Activated naive CD8-positive, alpha-beta T cell treated with anti-CD3 and anti-CD28 coated beads, Interleukin-2, amount 50 U/mL, for 24 hours (primary cell): ENCODE measurements at places on chromosomes 3 and 15.
A peak's percentile ranks its signal among the peaks of the same experiment; 100 is the strongest.

GRCh38 chr3:49079270-49079669 is 14.6 kb downstream of the QRICH1 start:
- DNase-seq: no peak

GRCh38 chr15:37929238-37929637 is 5.2 kb upstream of the TMCO5A start:
- DNase-seq: no peak

DNA sequence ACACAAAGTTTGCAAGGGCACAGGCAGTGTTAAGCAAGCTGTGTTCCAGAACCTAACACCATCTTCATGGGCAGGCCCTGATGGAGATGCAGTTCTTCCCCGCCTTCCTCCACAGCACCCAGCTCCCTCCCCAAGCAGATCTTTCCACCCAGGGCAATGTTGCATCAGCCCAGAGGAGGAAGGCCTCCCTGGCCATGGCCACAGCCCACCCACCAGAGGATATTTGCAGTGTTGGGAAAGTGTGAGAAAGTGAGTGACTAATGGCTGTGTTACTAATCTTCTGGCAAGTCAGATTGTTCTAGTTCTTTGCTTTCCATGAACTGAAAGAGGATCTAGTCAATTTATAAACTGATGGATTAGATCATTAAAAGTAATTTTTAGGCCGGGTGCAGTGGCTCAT is 42.0 kb upstream of the ATP10A start:
- DNase-seq: peak; percentile 55

DNA sequence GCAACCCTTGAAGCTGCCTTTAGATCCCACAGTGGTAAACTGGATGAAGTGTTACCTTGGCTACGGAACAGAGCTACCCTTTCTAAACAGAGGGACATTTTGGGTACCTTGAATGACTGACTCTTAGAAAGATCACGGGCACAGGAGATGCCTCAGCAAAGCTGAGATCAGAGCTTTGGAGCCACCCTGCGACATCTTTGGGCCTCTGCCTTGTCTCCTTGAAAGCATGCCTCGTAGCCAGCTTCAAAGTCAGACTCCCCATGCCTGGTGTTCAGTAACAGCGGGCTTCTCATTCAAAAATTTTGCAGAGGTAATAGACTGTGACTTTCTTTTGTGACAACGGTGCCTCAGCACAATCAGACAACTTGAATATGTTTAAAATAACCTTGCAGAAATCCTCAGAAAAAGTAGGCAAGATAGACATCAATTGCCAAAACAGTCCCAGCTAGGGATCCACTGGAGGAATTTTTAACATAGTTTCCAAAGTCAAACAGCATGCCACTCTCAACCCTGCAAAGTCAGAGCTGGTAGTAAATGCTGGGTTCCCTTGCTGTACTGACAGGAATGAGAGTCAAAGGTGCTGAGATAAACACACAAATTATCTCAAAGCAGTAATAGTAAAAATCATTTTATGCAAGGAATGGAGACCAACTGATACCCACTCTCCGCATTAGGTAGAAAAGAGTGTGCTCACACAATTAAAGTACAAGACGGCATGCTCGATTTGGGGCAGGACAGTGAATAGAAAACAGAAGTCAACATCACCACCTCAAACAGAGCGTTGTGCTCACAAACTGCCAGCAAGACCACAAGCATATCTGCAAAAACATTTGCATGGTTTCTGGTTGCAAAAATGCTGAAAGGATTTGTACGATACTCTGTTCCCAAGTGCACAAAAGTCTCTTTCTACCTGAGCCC is 82.1 kb downstream of the MYO1E start:
- no peak for DNase-seq

DNA sequence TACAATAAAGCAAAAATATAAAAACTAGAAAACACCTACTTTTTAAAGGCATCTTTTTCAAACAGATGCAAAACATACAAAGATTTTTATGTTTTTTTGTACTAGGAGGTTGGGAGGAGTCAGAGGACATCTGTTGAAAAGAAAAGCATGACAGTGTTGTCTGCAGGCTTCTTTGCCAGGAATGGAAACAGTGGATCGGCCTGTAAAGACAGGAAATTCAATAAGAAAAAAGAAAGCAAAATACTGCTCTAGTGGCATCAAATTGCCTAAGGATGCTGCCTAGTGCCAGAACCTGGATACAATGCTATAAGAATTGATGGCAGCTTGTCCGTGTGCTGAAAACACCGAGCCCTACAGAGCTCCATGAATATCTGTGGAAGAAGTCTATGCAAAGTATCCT is 69.9 kb downstream of the TBC1D5 start:
- DNase-seq: no peak

- no peak for DNase-seq
Measured at GRCh38 chr15:31278061-31278445, 48.6 kb upstream of the KLF13 start.

DNA sequence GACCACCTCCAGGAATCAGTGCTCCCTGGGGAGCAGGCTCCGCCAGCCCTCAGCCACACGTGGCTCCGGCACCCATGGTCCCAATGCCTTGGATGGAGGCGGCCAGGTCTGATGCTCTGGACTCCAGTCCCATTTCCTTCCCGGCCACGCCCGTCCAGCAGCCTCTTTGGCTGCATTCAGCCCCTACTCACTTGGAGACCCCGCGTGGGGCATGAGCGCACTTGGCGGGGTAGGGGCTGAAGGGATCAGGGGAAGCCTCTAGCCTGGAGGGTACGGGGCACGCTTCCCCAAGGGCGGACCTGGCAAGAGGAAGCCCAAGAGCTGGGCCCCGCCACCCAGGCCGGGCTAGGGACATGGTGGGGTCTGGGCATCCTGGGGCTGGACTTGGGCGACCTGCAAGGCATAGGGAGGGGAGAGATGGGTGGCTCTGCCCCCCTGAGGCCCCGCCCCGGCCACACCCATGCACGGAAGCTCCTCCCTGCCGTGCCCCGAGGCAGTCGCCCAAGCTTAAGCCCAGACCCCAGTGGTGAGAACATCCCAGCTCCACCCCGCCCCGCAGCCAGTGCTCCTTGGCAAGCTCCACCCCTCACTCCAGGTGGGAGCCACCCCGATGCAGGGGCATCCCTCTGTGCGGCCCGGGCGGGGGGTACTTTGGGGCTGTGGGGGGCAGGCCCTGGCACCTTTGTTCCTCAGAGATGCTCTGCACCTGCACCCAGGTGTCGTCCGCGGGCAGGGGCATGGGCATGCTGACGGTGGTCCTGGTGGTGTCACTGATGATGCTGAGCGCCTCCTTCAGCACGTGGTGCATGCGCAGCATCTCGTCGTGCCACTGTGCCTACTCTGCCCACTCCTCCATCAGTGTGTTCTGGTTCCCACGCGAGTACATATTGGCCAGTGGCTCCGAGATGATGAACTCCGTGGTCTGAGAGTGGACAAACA is 163.5 kb downstream of the GOLGA6L4 start:
- DNase-seq: no peak

DNA sequence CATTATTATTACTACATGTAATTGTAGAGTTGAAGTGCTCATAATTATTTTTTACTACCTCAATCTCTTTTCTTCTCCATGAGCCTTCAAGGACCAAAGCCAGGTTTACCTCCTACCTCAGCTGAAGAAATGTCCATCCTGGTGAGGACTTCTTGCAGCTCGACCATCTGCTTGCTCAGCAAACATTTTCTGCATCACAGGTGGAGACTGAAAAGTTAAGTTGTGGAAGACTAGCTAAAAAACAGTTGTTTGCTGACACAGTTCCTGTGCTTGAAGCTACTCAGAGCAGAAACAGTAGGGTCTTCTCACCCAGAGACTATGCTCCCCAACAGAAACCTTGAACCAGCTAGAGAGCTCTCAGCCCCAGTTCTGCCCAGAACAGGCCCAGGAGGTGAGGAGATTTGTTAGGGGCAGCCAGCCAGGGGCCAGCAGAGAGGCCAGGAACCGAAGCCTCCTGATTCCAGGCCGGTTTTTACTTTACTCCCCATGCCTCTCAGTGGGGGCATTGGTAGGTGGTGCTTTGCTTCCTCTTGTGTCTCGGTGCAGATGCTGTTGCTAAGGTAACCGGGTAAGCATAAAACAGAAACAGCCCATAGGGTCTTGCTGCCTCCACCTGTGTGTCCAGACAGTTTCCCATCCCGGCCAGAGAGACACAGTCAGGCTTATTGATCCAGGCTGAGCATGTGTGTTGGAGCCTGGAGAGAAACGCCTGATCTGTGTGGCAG is 54.9 kb downstream of the CCNL1 start:
- DNase-seq: no peak

GRCh38 chr3:54347060-54347459 is 224.7 kb downstream of the CACNA2D3 start:
- no peak for DNase-seq

- no peak for DNase-seq
Measured at GRCh38 chr3:194711286-194711685, 25.6 kb downstream of the FAM43A start.

GRCh38 chr3:16911916-16912315 is 27.2 kb downstream of the PLCL2 start:
- DNase-seq: no peak

GRCh38 chr3:151346292-151346691 is 16.9 kb upstream of the P2RY13 start:
- no peak for DNase-seq

DNA sequence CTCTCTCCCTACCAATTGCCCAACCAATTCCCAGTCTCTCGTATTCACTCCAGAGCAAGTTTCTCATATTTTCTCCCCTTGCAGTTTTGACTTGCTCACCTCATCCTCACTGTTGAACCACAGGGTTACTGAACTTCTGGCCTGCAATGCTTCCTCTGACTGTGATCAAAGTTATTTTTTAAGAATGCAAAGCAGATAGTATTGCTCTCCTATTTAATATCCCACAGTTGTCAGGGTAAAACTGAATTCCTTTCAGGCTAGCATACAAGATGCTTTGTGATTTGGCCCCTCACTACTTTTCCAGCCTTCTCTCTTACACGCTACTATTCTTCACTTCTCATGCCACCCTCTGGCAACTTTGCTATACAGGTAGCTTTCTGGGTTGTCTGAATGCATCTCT is 80.9 kb downstream of the LRRFIP2 start:
- no peak for DNase-seq

DNA sequence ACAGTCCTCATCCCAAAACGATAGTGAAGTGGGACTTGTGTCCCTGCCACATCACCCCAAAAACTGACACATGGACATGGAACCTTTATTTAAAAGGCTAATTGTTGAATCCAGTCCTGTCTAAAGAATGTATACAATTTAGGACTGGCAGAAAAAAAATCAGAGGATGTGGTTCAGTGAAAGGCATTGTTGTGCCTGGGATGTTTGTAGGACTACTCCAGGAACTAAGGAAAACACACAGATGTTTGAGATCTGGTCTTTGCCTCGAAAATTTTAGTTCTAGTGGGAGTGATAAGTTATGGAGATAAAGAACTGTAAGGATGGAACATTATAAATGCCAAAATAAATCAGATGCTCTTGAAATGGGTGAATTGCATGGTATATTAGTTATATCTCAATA is 27.2 kb downstream of the VGLL4 start:
- no peak for DNase-seq

DNA sequence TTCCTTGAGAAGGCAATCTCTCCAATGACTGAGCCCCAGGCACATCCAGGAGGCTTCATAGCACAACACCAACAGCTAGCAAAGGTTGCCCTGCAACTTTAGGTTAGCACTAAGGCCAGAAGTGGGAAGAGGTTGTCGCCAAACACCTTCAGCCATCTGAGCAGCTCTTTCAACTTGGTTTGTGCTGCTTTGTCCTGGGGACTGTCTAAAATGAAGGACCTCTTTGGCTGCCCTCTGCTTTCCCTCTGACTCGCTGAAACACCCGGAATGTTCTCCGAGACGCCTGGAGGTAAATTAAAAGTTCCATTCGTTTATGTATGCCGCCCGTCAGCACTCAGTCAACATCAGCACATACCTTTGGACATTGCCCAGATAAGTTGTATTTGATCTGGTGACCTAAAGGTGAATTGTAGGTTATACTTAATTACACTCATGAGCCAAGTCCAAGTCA is 121.2 kb upstream of the NR2F2 start:
- no peak for DNase-seq

- peak; percentile 80 for DNase-seq
Measured at GRCh38 chr15:61834076-61834697, 226.1 kb downstream of the VPS13C start.

DNA sequence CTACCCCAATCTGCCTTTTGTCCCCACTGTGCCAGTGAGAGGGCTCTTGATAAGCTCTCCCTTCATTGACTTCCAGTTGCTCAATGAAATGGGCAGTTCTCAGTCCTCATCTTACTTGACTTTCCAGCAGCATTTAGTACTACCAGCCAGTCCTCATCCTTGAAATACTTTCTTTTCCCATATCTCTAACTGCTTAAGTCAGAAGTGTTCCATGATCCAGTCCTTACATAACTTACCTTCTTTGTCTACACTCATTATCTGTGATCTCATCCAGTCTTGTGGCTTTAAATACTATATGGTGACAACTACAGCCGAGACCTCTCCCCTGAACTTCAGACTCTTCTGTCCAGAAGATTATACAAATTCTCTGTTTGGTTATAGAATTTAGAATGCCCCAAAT is 28.7 kb downstream of the RARRES1 start:
- DNase-seq: no peak
